ENCODE measurements at places on chromosomes 16 and 17. TPM values are rescaled to one million over a fixed set of nuclear protein-coding genes. Genes with fewer than 3 reads are reported as not detected.

DNA sequence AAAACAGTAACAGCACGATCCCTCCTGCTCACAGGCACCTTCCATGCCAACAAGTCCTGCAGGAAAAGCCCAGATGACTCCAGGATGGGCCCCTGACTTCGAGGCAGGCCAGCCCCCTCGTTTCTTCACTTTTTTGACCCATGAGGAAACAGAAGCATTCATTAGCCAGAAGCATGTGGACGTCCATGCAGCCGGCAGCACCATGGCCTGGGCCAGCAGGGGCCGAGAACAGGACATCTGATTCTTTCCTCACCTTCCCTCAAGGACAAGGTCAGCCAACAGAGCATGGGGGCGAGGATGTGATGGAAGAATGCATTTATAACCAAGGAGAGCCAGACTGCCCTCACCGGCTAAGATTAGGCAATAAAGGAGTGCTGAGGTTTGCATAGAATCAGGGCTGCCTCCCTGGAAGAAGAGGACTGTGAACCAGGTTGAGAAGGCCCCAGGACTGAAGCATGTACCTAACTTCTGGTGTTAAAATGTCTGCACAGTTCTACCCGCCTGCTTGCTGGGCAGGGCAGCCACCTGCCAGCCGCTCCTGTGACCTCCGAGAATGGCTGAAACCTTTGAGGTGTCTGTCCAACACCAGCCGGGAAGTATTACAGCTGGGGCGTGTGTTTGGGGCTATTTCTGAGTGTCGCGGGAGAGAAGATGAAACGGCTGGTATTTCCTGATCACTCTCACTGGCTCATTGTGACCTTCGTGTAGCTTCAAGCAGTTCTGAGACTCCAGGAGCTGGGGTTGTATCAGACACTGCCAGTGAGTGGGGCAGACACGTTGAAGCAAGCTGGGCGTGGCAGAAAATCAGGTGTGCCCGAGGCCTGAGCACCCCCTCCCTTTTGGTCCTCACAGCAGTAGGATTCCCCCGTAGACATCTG is 94.0 kb upstream of the TNRC6C start:
- no peak for DNase-seq
- no peaks in the 10 kb centered on the region for H3K36me3 ChIP-seq
- no peak overlapping the region for H3K27ac ChIP-seq

- peak overlapping the region; percentile 56 for H3K4me3 ChIP-seq
- no peaks in the 10 kb centered on the region for H3K4me1 ChIP-seq
- peaks cover 5% of the 10 kb centered on the region for H3K27me3 ChIP-seq
- no peak for DNase-seq
- no peak overlapping the region for H3K27ac ChIP-seq
Measured at GRCh38 chr17:20852239-20852989, 190.4 kb downstream of the USP22 start.

The ARHGAP44 gene
- not detected for polyA plus RNA-seq

DNA sequence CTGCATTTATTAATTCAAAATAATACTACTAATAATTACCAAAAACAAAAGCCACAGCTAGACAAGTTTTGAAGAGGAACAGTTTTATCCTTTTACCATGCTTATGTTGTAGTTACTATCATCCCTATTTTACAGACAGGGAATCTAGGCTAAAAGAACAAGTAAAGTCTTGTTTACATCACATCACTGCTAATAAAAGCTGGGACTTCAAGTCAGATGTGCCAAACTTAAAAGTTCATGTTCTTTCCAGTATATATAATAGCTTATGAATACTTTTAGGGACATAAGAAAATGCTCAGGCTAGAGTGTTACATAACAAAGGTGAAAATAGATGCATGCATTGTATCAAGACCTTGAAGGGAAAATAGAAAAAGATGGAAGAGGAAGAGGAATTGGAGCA is 234.2 kb downstream of the CDH11 start:
- no peaks in the 10 kb centered on the region for H3K4me1 ChIP-seq
- H3K4me3 ChIP-seq: no peak overlapping the region
- H3K36me3 ChIP-seq: no peaks in the 10 kb centered on the region
- H3K27me3 ChIP-seq: no peaks in the 10 kb centered on the region

DNA sequence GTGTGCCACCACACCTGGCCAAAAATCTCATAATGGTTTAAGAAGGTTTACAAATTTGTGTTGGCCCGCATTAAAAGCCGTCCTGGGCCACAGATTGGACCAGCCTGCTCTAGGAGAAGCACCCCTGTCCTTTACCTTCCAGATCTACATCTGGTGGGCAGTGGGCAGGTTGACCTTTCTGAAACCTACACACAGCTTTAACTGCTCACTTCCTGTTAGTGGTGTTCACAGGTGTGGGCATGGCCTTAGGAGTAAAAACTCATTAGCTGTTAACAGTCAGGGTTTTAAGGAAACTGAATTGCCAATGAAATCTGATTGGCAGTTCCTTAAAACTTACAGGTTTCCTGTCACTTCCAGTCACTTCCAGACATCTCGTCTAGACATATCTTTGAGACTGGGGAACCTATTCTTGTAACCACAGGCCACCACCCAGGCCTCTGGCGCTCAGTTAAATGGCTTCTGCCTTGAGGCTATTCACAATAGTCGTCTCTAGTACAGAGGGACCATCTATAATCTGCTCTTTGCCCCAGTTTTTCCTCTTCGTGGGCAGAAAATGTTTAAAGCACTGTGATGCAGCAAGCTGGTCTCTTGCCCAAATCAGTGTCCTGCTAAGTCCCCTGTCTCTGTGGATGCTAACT is 29.3 kb downstream of the GNGT2 start:
- H3K4me3 ChIP-seq: no peak overlapping the region
- H3K4me1 ChIP-seq: no peaks in the 10 kb centered on the region
- DNase-seq: no peak
- H3K27ac ChIP-seq: no peak overlapping the region

GRCh38 chr16:576197-576822 is 6.5 kb downstream of the PIGQ start:
- no peak overlapping the region for H3K27ac ChIP-seq
- no peaks in the 10 kb centered on the region for H3K27me3 ChIP-seq
- no peak overlapping the region for H3K4me3 ChIP-seq

The YBX2 gene
- polyA plus RNA-seq: not detected

DNA sequence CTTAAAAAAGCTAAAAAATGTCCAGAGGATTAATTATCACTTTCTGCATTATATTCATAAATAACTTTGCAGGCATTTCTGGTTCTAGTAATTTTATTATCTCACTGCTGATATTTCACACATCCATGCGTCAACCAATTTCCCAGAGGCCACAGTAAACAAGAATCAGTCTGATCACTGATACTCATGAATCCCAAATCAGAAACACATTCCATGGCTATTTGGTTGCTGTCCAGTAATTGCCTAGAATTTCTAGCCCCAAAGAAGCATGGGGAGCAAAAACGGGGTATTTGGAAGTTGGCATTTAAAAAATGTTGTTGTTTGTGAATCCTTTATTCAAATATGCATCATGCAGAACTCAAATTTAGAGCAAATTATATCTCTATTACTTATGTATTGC is 244.8 kb downstream of the CDH8 start:
- no peak overlapping the region for H3K4me3 ChIP-seq
- H3K4me1 ChIP-seq: no peaks in the 10 kb centered on the region
- no peaks in the 10 kb centered on the region for H3K36me3 ChIP-seq
- DNase-seq: no peak
- H3K27ac ChIP-seq: no peak overlapping the region

DNA sequence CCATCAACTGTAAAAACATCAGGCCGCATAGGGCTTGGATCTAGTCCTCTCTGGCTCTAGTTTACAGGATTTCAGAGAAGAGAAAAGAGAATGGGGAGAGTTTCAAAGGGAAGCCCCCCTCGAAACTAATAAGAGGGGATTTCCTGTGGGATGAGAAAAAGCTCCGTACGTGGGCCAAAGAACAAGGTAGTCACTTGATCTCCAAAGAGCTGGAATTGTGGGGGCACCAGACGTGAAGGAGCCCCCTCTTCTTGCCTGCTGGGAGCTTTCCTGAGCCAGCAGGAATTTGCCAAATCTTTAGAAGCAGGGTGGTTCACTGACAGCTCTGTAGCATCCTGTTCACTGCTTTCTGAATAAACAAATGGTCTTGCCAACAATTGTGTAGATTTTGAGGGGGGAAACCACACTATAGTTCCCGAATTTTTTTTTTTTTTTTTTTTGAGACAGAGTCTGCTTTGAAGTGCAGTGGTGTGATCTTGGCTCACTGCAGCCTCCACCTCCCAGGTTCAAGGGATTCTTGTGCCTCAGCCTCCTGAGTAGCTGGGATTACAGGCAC is 7.0 kb upstream of the TMIGD1 start:
- H3K4me3 ChIP-seq: no peak overlapping the region
- DNase-seq: no peak

The CMTM2 gene
- polyA plus RNA-seq: 39.1 TPM

- no peak for DNase-seq
- no peaks in the 10 kb centered on the region for H3K27me3 ChIP-seq
Measured at GRCh38 chr16:56682703-56683397, 580 bp downstream of the MT1X start.

The NPLOC4 gene
- 96.6 TPM for polyA plus RNA-seq

GRCh38 chr16:65743558-65743957 is 621.7 kb upstream of the CDH11 start:
- no peaks in the 10 kb centered on the region for H3K27me3 ChIP-seq
- H3K4me3 ChIP-seq: no peak overlapping the region
- no peak overlapping the region for H3K27ac ChIP-seq
- peak; percentile 15 for DNase-seq

The SLC13A2 gene
- not detected for polyA plus RNA-seq

The CACNG3 gene
- polyA plus RNA-seq: not detected

The TUBG2 gene
- polyA plus RNA-seq: 0.47 TPM

DNA sequence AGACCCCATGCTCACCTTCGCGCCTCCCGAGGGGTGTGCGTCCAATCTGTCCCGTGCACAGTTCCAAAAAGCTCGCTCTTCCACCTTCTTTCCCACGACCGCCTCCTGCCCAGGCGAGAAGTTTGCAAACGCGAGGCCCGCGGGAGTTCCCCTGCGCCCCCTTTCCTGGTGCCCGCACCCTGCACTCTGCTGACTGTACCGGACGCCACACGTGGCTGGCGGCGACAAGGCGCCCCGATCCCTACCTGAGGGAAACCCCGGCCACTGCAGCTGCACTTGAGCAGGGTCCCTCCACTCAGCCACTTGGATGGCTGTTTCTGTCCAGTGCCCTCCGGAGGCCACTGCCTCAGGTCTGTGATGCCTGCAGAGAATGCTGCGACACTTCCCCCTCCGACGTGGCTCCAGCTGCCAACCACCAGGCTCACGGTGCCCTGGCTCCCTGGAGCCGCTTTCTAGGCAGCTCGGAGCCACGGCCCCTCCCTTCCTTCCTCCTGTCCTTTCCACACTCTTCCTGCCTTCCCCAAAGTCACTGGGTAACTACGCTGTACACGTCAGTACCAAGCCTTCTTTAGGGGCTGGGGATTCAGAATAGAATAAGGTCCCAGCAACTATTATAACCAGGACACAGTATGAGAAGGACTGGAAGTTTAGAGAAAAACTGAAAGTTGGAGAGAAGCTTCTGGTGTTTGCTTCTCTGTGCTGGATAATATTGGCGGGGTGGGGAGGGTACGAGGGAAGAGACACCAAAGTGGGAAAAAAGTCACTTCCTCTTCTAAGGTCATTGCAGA is at the start of gene MLKL:
MLKL (minus strand) TSS at position 425 of the 788 bp plus-strand sequence. CDS start 5,105 bp downstream, outside the sequence.
- peaks cover 63% of the 10 kb centered on the region for H3K4me1 ChIP-seq
- H3K4me3 ChIP-seq: peak within 1 kb of the TSS; percentile 94
- H3K27me3 ChIP-seq: no peaks in the 10 kb centered on the region
- DNase-seq: peak; percentile 84

DNA sequence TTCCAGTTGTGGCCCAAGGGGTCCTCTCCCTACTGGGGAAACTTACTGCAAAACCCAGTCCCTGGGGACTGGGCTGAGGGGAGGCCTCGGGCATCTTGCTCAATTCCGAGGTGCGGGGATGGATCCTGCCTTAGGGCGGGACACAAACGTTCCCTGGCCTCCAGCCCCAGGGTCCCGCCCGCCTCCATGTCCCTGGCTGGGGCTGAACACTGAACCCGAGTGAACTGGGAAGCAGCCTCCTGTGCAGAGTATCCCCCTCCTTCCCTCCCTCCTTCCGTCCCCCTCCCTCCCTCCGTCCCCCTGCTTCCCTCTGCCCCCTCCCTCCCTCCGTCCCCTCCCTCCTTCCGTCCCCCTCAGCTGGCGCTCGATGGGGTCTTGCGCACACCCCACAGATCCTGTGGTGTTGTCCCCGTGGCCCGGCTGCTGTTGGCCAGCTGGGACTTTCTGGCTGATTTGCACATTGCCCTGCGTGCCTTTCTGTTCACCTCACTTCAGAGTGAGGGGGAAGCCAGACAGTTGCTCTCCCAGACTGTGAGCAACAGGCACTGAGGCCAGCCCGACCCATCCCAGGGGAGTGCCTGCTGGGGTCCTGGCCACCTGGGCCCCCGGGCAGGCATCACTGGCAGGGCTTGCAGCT is 5.5 kb downstream of the TRAF7 start:
- H3K4me1 ChIP-seq: peaks cover 22% of the 10 kb centered on the region
- no peak for DNase-seq
- H3K36me3 ChIP-seq: peaks cover 12% of the 10 kb centered on the region
- H3K27me3 ChIP-seq: no peaks in the 10 kb centered on the region

- peaks cover 8% of the 10 kb centered on the region for H3K4me1 ChIP-seq
- H3K27me3 ChIP-seq: no peaks in the 10 kb centered on the region
- no peak overlapping the region for H3K27ac ChIP-seq
- no peak overlapping the region for H3K4me3 ChIP-seq
- no peaks in the 10 kb centered on the region for H3K36me3 ChIP-seq
- no peak for DNase-seq
Measured at GRCh38 chr17:80673152-80673920, 128.7 kb downstream of the RPTOR start.

DNA sequence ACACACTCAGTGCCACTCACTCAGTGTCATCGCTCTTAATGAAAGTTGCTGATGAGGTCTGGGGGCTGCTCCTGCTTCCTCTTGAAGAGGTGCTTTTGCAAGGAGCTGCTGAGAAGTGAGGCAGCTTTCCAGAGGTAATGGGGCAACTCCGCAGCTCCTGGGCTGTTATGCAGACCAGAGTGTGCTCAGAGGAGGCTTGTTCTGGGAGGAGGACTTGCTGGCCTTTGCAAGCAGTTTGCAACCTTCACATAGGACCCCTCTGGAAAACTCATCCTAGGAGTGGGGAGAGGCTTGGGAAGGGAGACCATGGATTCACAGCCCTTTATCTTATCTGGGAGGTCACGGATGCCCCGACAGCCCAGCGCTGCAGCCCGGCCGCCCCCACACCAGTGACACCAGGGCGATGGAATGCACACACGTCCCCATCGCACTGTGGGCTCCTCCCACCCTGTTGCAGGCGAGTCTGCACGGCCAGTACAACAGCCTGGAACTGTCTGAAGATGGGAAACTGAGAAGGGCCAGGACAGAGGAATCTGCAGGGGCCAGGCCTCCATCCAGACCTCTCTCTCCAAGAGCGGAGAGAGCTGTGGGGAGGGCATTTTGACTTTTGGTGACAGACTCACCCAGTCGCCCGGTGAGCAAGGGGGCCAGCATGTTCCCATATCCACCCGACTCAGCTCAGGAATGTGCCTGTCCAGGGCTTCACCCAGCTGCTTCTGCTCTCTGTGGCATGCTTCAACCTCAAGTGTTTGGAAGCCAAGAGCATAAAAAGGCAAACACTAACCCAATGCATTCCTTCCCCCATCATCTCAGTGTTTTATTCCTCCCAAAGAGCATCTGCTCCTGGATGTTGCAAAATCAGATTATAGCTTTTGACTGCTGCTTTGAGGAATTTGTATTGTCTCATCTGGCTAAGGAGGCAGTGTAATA is 78.6 kb upstream of the ZNF469 start:
- no peak overlapping the region for H3K4me3 ChIP-seq
- H3K4me1 ChIP-seq: no peaks in the 10 kb centered on the region
- no peak overlapping the region for H3K27ac ChIP-seq

The AXIN2 gene
- polyA plus RNA-seq: 0.10 TPM

All from CD14-positive monocyte (primary cell).